ENCODE measurements at places on chromosomes 3 and 15.
A peak's percentile ranks its signal among the peaks of the same experiment; 100 is the strongest.

GRCh38 chr3:152858170-152858800 is 23.4 kb downstream of the P2RY1 start:
- no peak for DNase-seq

DNA sequence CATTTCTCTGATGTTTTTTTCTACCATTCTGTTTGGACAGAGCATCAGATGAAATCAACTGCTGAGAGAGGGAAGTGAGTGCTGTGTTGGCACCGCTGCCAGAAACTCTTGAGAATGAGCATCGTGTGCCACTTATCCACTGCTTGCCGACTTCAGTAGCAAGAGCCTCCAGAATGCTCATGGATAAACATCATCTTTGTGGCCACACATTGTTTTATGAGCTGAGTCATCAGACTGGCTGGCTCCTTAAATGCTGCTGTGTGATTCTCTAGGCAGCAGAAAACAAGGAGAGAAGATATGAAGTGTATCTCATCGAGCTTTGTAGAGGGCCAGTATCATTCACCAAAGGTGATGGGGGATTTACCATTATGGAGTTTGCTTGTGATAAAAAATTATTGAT is 3.4 kb upstream of the DOCK3 start:
- DNase-seq: peak; percentile 72

- peak; percentile 43 for DNase-seq
Measured at GRCh38 chr3:14548321-14548729, 8.2 kb upstream of the GRIP2 start.

- peak; percentile 73 for DNase-seq
Measured at GRCh38 chr15:62506217-62506805, 341.2 kb upstream of the C2CD4B start.

GRCh38 chr3:11140713-11141104 is 13.6 kb upstream of the HRH1 start:
- no peak for DNase-seq

DNA sequence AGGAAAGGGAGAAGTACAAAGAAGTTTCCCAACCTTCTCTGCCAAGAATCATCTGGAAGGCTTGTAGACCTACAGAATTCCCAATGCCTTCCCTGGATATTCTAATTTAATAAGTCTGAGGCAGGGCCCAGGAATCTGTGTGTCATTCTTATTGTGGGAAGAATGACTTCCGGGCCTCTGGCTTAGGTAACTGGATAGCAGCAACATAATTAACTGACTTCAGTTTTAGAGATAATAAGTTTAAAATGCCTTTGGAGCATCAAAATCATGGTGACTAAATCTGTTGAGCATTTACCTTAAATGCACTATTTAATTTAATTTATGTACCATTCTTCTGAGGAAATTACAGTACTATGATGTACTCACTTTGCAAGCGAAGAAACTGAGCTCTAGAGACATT is 44.3 kb upstream of the TM4SF1 start:
- DNase-seq: no peak
